ENCODE measurements at places on chromosomes 6 and 20.

DNA sequence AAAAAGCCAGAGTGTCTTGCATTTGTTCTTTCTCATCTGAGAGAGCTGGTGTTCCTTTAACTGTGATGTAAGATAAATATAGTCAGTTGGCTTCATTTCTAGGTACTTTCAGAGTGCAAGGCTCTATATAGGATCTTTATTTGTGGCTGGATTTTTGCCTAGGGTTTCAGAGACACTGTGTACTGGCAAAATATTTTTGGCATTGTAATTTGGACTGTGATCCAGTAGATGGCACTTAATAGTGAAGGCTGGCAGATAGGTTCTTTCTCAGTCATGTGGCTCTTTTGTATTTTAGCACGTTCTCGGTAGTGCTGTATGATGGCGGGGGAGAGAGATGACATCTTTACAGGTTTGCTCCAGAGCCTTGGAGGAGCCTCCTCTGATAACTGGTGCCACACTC lies 26.8 kb upstream of the SLC35B3 start:
- DNase-seq = no peak

DNA sequence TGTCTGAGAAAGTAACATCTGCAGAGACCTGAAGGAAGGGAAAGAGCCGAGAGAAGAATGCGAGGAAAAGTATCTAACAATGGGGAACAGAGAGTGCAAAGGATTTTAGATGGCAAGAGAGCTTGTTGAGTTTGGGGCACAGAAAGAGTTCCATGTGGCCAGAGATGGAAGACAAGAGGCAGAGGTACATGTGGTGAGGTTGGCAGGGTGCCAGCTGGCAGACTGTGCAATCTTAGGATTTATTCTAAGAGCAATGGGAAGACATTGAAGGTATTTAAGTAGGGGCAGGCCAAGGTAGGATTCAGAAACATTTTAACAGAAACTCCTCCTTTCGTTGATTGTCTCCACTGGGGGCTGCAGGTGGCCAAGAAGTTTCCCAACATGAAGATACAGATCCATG lies 20.4 kb upstream of the LBP start:
- no peak for DNase-seq

DNA sequence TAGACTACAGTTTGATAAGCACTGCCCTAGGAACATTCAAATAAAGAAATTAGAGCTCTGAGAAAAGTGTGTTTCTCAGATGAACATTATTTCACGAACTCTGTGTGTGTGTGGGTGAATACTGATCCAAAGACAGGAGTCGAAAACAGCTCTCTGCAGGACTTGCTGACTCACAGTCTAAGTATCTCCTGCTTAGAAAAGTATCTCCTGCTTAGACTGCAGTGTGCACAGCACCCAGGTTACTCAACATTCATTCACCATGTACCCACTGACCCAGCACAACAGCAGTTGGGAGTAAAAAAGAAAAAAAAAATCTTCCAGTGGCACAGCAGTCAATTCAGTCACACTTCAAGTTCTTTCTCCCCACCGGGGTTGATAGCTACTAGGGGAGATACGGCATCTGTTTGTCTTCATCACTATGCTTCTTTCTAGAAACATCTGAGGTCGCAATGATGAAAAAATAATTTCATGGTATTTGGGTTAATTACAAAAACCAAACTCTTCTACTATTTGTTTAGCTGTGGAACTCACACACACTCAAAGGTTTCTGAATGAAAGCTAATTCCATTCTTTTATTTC lies 48.0 kb downstream of the GCLC start:
- DNase-seq = no peak

DNA sequence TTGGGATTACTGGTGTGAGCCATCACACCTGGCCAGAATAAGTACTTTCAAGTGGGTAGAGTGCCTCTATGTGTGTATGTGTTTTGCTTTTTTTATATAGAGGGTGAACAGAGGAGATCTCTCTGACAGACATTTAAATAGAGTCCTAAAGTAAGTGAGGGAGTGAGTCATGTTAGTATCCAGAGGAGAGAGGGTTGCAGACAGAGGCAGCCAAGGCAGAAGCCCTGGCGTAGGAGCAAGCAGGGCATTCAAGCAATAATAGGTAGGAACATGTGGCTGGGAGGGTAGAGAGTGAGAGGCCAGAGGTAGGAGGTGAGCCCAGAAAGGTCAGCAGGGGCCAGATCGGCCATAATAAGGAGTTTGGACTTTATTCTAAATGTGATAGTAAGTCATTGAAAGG lies 48.9 kb downstream of the PHF20 start:
- no peak for DNase-seq

DNA sequence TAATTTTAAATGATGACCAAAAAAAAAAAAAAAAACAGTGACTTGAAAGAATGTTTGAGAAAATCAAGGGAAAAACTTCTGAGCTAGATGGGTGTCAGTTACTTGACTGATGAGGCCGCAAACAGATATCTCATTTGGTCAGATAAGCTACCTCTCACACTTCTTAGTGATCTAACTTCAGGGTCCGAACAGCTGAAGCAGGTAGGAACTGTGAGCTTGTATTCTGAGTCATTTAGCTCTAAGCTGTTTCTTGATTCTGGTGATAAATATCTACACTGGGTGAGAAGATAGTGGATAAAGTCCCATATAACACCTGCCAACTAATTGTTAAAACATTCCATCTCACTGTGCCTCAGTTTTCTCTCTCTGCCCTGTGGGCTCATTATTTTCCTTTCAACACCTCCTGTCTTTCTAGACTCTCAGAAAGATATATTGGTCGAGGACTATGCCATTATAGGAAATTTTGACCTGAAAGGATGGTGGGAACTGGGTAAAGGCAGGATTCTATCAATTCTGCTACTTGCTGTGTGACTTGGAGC lies 7.7 kb downstream of the KIF3B start:
- DNase-seq = no peak

DNA sequence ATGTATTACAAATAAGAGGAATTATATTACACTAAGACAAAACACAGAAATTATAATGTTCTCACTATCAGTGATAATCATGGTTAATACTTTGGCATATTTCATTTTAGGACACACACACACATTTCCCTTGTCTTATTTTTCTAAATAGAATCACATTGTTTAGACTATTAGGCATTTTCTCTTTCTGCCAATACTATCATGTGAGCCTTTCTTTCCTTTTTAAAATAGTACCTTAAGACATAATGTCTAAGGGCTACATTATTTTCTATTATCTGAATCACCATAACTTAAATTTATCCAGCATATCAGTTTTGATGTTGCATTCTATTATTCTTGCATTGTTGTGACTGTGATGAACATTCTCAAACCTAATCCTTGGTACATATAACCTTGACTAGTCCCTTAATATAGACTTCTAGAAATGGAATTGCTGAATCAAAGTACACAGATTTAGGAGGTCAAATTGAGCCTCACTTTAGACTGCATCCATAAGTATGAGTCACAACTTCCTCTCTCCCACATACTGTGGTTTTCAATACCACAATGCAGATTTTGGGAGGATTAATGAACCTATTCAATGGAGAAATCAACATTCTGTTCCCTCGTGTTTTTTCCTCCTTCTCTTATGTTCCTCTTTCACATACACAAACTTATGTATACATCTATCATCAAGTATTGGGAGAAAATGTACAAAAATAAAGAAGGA lies 212.6 kb downstream of the MOXD1 start:
- no peak for DNase-seq

GRCh38 chr20:11403711-11404110 lies 514.0 kb upstream of the BTBD3 start:
- no peak for DNase-seq

- DNase-seq = peak; percentile 14
Measured at GRCh38 chr6:1770435-1770843, 160.7 kb downstream of the FOXC1 start.
